ENCODE measurements at places on chromosomes 7 and 10.

GRCh38 chr10:114346176-114347031 lies 57.9 kb downstream of the AFAP1L2 start:
- DNase-seq = peak; percentile 14

DNA sequence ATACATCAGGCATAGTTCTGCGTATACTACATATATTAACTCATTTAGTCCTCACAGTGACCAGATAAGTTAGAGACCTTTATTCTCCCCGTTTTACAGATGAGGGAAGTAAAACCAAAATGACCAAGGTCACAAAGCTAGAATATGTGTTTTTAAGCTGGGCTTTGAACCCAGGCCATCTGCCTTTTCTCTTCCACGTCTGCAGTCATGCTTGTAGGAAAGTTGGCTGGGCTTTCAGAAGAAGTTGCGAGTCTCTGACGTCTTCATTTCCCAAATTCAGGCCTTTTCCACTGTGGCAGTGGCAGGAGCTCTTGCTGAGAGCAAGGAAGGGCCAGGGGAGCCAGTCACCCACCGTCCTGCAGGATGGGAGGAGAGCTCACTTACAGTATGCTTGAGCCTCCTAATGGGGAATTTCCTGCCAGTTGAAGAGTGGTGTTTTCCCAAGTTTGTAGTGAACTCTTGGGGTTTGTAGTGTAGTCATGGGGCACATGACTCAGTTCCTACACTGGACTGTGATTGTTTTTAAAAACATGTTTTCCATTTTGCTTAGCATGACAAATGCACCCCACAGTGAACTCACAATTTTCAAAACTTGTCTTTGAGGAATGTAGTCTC lies 34.2 kb downstream of the CYP17A1 start:
- peak; percentile 93 for DNase-seq

- DNase-seq = no peak
These were observed 27.7 kb downstream of the HIP1 start for GRCh38 chr7:75711076-75711475.

GRCh38 chr7:106065575-106066500 lies 46.3 kb downstream of the SYPL1 start:
- peak; percentile 46 for DNase-seq

- no peak for DNase-seq
These were observed 48.3 kb downstream of the LANCL2 start for GRCh38 chr7:55413442-55413841.

DNA sequence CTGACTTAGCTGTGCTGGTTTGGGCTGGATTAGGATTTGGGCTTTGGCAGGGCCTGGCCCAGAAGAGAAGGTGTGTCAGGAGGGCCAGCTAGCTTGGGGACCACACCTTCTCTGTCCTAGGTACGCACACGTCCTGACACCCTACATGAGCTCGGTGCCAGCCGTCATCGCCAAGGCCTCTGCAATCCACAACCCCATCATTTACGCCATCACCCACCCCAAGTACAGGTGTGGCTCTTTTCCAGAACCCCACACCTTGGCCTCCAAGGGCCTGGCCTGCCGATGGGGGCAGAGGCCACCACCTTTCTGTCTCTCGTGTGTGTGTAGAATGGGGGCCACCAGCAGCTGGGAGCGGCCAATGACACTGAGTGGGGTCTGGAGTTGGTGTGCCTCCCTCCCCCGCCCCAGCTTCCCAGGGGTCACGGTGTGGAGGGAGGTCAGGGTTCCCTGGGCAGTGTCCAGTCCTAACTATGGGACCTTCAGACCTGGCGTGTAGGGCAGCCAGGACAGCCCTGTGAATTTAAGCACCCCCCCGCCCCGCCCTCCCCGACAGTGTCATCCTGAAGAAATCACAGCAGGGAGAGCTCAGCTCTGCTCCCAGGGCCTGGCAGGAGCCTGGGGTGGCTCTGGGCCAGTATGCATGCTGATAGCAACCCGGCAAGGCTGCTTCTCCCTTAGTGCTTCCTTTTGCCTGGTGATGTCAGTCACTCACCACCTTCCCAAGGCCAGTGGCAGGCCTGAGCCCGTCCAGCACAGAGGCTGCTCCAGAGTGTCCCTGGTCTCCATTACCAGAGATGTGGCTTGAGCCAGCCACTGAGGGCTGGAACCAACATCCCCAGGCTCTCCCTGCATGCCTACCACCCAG lies 6.9 kb upstream of the LDB3 start:
- peak; percentile 42 for DNase-seq

DNA sequence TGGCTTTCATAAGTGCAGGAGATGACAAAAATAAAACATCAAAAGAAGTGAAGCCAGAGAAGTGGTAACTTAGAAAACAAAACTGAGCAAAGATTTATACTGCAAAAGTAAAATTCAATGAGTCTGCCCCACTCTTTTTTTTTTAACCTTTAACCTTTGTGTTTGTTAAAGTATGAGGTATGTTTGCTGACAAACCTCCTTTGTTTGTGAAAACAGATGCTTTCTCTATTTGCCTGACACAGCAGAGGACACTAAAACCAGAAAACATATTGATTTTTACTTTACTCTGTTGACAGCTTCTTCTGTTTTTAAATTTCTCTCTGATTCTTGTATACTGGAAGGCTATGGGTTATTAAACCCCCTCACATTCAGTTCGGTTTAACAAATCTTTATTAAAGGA lies 57.6 kb downstream of the SGMS1 start:
- DNase-seq = no peak

GRCh38 chr7:105261689-105262088 lies 127.0 kb downstream of the SRPK2 start:
- DNase-seq = peak; percentile 6

DNA sequence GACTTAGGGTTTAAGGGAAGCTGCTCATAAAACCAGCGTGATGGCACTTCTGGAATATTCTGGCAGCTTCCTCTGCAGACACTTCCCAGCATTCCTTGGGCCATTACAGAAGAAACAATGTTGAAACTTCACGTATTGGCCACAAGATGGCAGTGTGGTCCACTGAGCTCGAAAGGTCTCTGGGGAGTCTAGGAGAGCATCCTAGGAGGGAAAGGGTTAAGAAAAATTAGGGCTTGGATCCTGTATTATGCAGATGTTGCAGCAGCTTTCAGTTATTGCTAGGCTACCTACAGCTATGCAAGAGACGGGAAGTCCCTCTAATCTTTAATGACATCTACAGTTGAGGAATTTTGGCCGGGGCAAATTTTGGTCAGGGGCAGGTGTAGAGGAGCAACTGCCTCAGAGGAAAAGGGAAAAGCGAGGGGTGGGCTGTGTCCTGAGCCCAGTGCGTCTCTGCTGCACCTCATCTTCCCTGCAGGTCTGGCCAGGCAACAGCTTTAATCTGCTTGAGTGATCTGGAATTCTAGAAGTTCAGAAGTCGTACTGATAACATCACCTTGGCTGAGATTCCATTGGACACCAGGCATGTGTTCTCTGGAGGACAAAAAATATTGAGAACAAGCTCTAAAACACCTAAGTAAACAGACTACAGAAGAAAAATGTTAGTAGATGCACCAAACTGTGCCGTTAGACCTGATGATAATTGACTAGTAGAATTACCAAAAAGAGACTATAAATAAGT lies 220.8 kb upstream of the PRSS58 start:
- DNase-seq = peak; percentile 77

GRCh38 chr10:72449941-72450441 lies 95.3 kb upstream of the DNAJB12 start:
- DNase-seq = no peak

GRCh38 chr7:147777309-147777708 lies 813.3 kb upstream of the C7orf33 start:
- DNase-seq = no peak

GRCh38 chr7:113198226-113198625 lies 79.9 kb upstream of the SMIM30 start:
- DNase-seq = no peak

- no peak for DNase-seq
These were observed 36.4 kb upstream of the ELN start for GRCh38 chr7:73991522-73992100.

DNA sequence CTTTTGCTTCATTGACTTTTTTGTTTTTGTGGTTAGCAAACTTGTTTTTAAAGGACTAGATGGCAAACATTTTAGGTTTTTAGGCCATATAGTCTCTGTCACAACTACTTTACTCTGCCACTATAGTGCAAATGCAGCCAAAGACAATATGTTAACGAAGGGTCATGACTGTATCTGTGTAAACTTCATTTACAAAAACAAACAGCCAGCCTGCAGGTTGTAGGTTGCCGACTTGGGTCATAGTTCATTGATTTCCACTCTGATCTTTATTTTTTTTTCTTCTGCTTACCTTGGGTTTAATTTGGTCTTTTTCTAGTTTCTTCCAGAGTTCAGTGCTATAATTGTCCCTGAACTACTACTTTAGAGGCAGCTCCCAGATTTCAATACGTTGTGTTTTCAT lies 120.0 kb downstream of the ARHGAP22 start:
- DNase-seq = no peak

- no peak for DNase-seq
These were observed 176.0 kb upstream of the MYO3A start for GRCh38 chr10:25758041-25758457.

- DNase-seq = no peak
These were observed 18.1 kb downstream of the ANKRD16 start for GRCh38 chr10:5871596-5871995.

DNA sequence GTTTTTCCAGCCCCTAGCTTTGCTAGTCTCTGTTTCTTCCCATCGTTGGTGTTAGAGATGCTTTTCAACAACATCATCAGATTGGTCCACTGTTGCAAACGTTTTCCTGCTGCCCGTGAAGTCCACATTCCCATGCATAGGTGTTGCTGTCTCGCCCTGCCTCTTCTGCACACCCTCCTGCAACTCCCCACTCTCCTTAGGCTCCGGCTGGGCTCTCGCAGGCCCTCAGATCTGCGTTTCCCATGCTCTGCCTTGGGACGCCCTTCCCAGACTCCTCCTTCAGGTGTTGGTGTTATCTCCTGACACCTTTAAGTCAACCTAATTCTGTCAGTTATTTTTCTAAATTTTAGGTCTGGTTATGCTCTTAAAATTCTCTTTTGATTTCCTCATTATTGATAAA lies 55.0 kb downstream of the ZMYND11 start:
- DNase-seq = no peak

GRCh38 chr7:142477079-142477651 lies 219.3 kb upstream of the PRSS58 start:
- peak; percentile 78 for DNase-seq

- no peak for DNase-seq
These were observed 30.1 kb upstream of the PAXIP1 start for GRCh38 chr7:155032978-155033377.

DNA sequence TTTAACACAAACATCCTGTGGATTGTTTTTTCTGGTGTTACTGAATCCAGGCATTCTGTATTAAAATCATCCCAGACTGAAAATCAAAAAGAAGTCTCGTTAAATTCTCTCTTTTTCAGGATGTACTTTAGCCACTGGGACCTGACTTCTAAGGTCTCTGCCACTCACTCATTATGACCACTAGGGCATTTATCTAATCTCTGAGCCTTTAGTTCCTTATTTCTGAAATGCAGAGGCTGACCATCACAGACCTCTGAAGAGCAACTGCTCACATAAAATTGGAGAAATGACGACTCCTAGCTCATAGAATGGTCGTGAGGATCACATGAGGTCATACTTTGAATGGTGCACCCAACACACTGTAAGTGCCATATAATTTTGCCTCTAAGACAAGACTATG lies 63.2 kb downstream of the KCNMA1 start:
- DNase-seq = no peak

DNA sequence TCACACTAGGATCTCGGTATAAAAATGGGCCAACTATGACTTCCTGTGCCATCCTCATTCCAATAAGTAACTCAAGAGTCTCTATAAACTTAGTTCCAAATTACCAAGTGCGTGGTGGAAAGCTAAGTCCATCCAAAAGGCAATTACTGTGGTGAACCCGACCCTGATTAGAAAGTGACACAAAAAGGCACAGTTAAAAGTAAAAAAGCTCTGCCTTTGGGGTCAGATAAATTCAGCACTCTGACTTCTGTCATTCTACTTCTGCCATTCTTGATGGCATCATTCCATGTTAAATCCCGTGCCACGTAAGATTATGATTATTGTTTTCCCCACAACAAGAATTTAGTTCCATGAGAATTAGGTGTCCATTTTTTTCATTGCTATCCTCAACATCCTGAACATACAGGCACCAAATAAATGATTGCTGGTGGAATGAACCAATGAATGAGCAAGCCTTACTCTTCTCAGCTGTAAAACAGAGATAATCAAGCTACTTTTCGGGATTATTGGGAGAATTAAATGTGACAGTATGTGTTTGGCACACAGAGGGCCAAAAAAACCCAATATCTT lies 877 bp downstream of the NCOA4 start:
- DNase-seq = no peak

DNA sequence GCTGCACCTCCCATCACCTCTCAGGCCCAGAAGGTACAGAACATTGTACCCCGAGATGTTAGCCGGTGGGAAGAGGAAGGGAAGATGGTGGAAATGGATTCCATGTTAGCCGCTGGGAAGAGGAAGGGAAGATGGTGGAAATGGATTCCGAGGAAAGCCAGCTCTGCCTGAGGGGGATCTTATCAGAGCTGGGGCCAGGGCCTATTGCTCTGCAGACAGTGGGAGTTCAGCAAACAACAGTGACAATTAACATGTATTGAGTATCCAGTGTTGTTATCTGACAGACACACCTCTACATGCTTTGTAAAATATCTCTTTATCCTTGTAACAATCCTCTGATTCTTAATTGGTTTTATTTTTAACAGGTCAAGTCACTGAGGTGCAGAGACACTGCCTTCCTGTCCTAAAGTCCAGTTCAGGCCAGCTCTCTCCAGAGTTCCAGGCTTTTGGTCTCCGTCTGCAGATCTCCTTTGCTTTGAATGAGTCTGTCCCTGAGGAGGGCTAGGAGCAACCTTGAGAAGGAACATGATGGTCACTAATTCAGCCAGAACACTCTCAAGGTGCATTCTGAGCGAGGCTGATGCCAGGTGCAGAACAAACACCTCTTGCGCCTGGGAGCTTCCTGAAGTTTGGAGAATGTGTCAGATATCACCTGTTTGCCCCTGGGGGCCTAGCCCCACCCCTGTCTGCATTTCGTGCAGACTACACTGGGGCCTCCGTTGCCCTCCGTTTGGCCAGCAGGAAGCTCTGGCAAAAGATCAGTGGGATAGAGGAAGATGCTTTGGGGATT lies 82.4 kb upstream of the PODXL start:
- no peak for DNase-seq

GRCh38 chr10:123643315-123643714 lies 22.8 kb upstream of the GPR26 start:
- no peak for DNase-seq

GRCh38 chr10:8336629-8337331 lies 282.3 kb downstream of the GATA3 start:
- no peak for DNase-seq

DNA sequence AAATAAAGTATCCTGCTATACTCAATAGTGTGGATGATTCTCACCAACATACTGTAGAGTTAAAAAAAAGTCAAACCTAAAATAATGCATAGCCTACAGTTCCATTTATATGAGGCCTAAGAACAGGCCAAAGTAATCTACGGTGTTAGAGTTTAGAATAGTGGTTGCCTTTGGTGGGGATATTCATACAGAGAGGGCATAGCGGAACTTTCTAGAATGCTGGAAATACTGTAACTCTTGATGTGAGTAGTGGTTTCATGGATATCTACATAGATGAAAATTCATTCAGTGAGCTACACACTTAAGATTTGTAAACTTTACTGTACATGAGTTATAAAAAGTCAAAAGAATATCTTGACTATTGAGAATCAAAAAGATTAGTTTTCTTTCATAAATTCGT lies 349.9 kb upstream of the NFE2L3 start:
- DNase-seq = no peak

GRCh38 chr10:7525314-7526016 lies 114.6 kb upstream of the SFMBT2 start:
- DNase-seq = peak; percentile 75
